ENCODE measurements at places on chromosomes 5 and 9.

- DNase-seq = peak; percentile 46
Measured at GRCh38 chr9:129881547-129882324, 46.5 kb downstream of the USP20 start.

DNA sequence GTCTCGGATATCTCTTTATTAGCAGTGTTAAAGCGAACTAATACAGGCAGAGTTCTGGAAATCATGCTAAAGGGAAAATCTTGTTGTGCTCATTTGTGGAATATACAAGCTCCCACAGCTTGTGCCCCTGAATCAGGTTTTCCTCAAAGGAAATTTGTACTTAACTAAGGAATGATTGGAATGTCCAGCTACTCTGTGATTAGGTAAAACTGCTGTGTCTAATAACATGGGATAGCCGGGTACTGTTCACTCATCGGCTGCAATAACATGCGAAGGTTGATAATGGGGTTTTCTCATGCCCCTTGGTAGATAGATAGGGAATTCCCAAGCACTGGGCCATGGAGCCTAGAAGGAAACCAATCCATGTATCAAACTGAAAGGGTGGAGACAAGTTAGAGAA lies 306.7 kb downstream of the NR2F1-AS1 start:
- DNase-seq = peak; percentile 81

- no peak for DNase-seq
Measured at GRCh38 chr9:100914266-100914665, 114.3 kb upstream of the PLPPR1 start.

- DNase-seq = peak; percentile 21
Measured at GRCh38 chr9:87642330-87643106, 83.4 kb upstream of the CTSL start.

DNA sequence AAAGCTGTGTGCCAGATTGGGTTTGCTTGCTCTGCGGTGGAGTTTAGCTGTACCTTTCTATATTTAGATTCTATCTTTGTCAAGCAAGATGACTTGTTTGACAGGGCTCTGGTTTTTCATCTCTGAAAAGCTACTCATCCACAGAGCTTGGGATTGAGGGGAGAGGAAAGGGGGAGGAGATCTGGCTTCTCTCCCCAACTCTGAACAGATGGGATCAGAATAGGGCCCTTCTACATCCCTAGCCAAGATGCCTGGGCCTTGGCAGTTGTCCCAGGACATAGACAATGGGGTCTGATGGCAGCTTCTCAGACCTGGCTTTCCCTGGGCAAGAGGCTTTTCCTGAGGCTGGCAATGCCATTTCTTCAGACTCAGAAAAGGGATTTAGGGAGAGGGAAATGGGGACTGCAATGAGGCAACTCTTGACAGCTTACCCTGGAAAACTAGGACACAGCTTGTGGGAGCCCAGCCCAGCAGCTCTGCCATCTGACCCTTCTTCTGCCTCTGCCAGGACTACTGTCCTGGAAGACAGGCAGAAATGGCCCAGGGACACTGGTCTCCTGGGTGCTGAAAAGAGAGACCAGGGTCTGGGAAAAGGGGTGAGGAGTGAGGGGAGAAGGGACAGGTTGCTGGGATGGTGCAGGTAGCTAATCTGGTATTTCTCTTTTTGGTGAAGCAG lies 50.2 kb upstream of the ASTN2 start:
- DNase-seq = no peak

DNA sequence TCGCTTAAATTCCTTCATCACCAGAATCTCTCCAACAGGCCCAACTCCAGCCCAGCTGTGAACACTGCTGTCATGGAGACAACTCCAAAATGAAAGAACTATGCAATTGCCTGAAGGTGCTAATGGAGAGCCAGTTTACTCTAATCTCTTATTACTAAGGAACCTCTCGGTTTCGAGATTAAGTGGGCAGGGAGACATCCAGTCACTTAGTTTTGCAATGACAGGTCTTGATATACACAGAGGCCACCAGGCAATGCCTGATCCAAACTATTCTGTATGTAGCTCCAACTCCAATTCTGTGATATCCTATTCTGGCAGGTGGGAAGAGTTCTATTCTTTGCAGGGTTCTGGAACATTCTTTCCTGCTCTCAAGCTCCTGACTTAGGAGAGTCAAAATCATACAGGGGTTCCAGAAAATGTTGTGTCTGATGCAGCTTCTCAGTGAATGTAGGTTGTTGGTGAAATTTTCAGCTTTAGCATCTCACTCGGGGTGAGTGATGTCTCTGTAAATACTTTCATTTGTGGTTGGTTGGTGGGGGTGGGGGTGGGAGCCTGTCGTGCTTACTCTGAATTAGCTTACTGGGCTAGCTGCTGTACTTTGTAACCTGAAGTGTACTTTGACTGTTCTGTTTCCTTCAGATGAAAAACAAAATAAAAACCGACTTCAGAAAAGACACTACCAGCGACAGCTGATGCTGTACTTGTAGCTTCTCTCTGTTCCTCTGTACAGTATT lies 170.9 kb downstream of the PALM2AKAP2 start:
- DNase-seq = no peak

GRCh38 chr5:158140120-158140731 lies 281.3 kb upstream of the CLINT1 start:
- DNase-seq = peak; percentile 42

GRCh38 chr5:69084195-69084594 lies 9.6 kb upstream of the SLC30A5 start:
- DNase-seq = no peak

GRCh38 chr5:23235246-23235645 lies 272.2 kb upstream of the PRDM9 start:
- DNase-seq = no peak

- DNase-seq = no peak
Measured at GRCh38 chr5:125269926-125270325, 523.5 kb upstream of the ZNF608 start.

- DNase-seq = no peak
Measured at GRCh38 chr5:94385767-94386166, 232.6 kb downstream of the KIAA0825 start.

Data from choroid plexus epithelial cell (primary cell).